ENCODE measurements at places on chromosomes 7 and 10.

DNA sequence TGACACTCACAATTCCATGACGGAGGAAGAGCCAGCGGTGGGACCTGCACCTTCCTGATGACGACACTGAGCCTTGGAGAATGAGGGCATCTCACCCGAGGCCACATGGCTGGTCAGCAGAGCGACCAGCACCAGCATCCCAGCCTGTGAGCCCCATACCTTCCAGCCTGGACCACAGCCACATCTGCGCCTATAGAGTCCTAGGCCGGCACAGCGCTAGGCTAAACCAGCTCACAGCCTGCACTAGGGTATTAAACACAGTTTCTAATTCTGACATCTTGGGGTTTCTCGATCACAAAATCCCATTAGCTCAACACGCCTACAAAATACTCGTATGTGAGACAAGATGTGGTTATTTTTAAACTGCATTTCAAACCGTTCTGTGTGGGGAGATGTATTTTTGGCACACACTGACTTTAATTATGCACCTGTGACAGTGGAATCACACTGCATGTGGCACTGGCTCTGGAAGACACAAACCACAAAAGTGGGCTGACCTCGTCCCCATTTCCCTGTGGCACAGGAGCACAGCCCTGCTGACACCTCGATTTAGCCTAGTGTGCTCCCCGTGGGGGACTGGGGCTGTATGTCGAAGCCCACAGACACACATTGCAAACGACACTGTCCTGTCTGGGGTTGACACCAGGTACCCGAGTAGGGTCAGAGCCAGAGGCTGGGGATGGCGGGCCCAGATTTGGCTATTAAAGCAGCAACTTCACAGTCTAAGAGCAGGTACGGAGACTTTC is 32.5 kb downstream of the CPXM2 start:
- no peak for DNase-seq

DNA sequence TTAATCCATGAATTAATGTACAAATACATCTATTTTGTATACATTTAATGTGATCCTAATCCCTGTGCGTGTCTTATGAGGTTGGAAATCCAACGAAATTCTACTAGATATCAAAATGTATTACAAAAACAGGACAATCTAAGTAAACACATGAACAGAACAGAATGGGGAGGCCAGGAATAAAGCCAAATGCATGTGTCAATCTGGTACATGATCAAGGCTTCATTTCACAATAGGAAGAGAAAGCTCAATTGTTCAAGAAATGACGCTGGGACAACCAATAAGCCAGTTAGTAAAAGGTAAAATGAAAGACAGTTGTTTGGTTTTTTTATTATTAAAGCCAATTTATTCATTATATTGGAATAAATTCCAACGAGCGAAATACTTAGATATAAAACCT is 83.0 kb downstream of the COL13A1 start:
- no peak for DNase-seq

DNA sequence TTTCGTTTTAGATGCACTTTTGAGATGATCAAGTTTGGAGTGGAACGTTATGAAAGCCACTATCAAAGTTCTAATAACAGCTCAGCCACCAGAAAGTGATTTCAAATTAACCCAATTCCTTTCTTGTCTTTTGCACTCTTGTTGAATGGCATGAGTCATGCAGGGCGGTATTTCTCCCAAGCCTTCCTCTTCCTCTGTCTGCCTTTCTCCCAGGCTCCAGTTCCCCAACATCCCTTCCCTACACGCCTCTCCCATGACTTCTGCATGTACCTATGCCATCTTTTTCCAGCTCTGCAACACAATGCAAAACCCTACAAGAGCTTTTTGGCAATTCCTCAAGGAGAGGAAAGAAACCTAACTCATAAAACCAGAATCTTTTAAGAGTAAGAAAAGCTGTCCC is 21.8 kb upstream of the NPS start:
- DNase-seq: no peak

DNA sequence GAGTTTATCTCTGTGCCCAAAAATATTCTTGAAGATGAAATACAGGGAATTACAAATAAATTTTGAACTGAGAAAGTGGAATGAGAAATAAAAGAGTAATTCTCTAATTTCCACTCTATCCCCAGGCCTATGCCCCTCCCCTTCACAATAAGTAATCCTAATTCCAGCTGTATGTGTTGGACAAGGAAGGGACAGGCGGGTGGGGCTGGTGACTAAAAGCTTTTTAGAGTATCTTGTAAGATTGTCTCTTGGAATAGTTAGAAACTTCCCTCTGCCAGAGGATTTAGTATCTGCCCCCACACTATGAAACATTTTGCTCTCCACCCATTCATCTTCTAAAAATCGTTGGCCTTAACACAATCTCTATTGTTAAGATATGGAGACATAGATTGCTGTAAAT is 199.2 kb downstream of the MBL2 start:
- no peak for DNase-seq

GRCh38 chr7:142176901-142177300 is 65.4 kb downstream of the MGAM2 start:
- DNase-seq: no peak

DNA sequence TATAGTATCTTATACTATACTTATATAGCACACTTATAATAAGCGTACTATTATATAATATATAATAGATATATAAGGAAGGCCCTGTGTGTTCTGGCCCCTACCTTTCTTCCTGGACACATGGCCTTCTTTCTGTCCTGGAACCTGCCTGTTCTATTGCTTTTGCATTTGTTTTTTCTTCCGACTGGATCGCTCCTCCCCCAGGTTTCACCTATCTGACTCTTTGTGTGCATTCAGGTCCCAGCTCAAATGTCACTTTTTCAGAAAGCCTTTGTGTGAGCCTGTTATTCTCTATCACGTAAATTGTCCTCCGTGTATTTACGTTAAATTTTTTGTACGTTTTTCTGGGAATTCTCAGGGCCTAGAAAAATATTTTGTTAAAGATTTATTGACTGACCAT is 2.9 kb upstream of the TRIM8 start:
- DNase-seq: no peak

DNA sequence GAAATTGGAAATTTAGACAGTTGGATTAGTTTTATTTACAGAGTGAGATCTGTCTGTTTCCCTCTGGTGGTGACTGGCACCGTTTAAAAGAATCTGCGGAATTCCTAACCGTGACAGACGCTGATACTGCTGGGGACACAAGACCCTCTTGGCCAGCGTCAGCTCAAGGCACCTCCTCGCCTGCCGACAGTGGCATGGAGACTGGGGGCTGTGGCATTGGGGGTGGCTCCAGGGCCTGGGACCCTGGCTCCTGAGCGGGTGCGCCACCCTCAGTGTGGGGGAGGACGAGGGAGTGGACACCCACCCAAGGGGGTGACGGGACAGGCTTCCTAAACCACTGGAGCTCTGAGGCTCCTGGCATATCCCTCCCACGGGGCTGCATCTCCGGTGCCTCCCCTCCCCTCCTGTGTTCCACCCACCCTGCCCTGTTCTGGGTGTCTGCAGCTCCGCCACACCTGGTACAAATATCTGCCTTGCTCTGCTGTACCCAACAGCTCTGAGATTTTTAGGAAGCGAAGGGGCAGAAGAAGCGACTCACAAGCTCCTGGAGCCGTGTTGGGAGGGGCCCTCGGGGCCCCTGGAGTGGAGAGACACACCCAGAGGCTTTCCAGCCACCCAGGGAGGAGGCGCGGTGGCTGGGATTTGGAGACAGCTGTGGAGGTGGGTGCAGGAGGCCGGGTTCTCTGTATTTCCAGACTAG is 178.7 kb downstream of the DNAJB6 start:
- DNase-seq: no peak

DNA sequence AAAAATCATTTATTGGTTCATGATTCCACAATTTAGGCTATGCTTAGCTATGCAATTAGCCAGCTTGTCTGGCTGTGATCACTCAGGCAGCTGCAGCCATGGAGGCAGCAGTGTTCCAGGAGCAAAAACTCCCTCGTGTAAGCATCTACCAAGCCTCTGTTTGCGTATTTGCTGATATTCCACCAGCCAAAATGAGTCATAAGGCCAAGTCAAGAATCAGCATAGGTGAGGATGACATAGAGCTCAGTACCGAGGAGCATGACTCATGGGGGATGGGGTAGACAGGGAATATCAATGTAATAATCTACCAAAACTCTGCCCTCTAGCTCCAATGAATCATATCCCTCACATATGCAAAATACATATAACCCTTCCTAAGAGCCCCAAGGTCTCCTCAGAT is 63.3 kb downstream of the IMMP2L start:
- peak; percentile 7 for DNase-seq

- DNase-seq: no peak
These were observed 256.1 kb downstream of the INHBA start for GRCh38 chr7:41446606-41447449.

- DNase-seq: no peak
These were observed 114.9 kb downstream of the OAT start for GRCh38 chr10:124303662-124304418.

DNA sequence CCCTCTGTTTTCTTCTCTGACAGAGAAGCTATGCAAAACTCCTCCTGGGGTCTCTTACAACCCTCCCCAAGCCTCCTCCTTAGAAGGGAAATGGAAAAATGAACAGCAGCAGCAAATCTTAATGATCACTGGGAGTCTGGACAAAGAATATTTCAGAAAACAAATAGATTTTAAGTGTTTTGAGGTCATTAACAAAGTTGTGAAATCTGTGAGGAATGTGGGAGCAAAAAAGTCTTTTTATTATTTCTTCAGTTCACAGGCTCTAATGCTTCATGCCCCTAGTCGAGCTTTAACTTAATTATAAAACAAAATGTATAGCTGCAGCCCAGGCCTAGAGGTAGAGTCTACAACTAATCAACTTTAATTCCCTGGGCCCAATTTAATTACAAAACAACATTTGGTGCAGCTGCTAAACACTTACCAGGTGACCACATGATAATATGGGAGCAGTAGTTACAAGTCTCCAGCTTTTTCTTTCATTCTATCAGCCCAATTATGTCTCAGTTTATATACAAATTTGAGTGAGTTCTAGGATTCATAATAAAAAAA is 293.2 kb downstream of the THSD7A start:
- DNase-seq: no peak

DNA sequence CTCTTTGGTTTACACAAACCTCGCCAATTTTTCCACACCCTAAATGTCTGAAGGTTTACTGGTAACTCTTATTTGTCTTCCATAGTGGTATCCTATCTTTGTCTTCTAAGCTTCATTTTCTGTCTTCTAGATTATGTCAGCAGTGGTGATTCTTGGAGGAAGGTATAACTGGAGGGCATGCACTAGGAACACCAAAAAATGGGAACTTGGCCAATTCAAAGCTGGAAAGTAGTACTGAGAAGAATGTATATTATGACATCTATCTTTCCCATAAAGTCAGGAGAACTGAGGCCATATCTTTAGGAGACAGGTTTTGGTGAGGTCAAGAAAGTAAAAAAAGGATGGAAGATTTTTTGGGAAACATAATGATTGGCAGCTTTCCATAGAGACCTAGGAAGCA is 113.3 kb downstream of the CPEB3 start:
- DNase-seq: no peak

GRCh38 chr7:94970085-94970576 is 62.7 kb downstream of the PPP1R9A start:
- DNase-seq: no peak

GRCh38 chr10:113381416-113381815 is 171.4 kb upstream of the HABP2 start:
- no peak for DNase-seq

DNA sequence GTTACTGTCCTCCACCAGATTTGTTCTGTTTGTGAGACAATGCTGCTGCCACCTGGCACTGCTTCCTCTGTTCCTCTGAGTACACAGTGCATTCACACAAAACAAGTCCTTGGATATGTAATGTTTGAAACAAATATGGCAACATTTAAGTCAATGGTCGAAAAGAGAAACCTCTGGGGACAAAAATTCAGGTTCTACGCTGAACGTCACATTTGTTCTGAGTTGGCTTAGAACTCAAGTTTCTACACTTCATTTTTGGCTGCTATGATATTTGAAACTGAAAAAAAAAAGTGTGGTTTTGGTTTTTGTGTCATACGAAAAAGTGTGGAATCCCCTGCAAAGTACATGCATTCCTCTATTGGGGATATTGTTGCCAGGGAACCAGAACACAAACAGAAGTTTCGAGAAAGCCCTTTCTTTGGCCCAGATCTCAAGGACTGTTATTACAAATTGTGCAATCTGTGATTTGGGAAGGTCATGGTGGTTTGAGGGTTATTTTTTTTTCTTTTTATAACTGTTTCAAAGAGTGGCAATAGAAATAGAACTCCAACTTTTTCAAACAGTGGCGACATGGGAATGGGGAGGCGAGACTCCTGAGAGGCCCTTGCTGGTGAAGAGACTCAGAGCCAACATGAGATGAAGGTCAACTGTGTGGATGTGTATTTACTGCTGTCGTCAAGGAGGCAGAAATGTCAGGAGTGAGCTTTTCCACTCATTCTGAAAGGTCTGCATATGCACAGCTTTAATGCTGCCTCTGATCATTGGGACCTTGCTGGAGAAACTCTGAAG is 127.5 kb downstream of the CUBN start:
- peak; percentile 10 for DNase-seq

GRCh38 chr7:2326951-2327350 is 12.7 kb upstream of the SNX8 start:
- DNase-seq: no peak

DNA sequence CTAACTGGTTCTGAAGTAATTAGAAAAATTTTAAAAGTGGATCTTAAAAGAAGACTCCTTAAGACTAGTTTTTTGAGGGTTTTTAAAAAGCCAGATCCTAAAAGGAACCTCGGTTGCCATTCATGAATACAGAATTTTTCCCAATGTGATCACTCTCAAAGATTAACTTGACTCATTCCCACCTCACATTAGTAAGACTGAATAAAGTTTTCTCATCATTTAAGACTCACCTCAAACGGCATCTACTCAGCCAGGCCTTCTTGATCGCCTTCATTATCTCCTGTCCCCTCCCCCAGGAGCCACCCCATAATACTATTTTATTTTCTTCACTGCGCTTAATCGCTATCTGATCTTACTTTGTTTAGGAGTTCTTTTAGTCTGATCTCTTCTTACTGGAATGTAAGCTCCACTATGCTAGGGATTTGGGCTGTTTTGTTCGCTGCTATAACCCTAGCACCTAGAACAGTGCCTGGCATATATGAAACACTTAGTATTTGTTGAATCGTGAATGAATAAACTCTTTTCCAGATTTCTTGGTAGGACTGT is 55.9 kb upstream of the PCGF5 start:
- no peak for DNase-seq

DNA sequence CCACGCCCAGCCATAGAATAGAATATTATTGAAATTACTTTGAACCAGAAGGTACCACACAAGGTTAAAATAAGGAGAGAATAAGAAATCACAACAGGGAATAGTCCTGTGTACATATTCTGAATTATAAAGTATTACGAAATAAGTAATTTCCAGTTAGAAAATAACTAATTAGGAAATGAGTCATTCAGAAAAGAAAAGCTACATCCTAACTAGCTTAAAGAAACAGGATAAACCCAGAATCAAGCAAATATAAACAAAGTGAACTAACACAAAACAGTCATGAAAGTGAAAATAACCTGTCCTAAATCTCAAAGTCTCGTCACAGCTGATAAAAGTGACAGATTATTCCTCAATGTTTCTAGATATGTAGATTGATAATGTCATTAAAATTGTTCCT is 74.8 kb upstream of the NEBL start:
- no peak for DNase-seq

- DNase-seq: no peak
These were observed 408.9 kb downstream of the GLRX3 start for GRCh38 chr10:130545122-130545521.
